ENCODE measurements at places on chromosomes 5 and 9.

- H3K4me3 ChIP-seq = no peak overlapping the region
- H3K36me3 ChIP-seq = peaks cover 83% of the 10 kb centered on the region
- no peak for DNase-seq
- no peak overlapping the region for H3K27ac ChIP-seq
These were observed 5.0 kb downstream of the ZNF189 start for GRCh38 chr9:101403516-101404285.

- H3K27ac ChIP-seq = no peak overlapping the region
- peaks cover 24% of the 10 kb centered on the region for H3K36me3 ChIP-seq
- peaks cover 65% of the 10 kb centered on the region for H3K4me1 ChIP-seq
- no peak for DNase-seq
- no peak overlapping the region for H3K4me3 ChIP-seq
- H3K27me3 ChIP-seq = no peaks in the 10 kb centered on the region
These were observed 14.6 kb downstream of the SMARCA2 start for GRCh38 chr9:2029666-2030170.

GRCh38 chr5:62314213-62314830 lies 8.3 kb downstream of the KIF2A start:
- H3K4me3 ChIP-seq = no peak overlapping the region
- DNase-seq = no peak
- H3K27me3 ChIP-seq = no peaks in the 10 kb centered on the region
- H3K4me1 ChIP-seq = peaks cover 86% of the 10 kb centered on the region

GRCh38 chr5:143932584-143932983 lies 120.6 kb downstream of the HMHB1 start:
- DNase-seq = no peak
- no peak overlapping the region for H3K4me3 ChIP-seq
- H3K4me1 ChIP-seq = no peaks in the 10 kb centered on the region
- H3K27ac ChIP-seq = no peak overlapping the region
- H3K27me3 ChIP-seq = no peaks in the 10 kb centered on the region
- peaks cover 4% of the 10 kb centered on the region for H3K36me3 ChIP-seq

GRCh38 chr5:176530393-176530982 lies 6.7 kb downstream of the RNF44 start:
- peaks cover 22% of the 10 kb centered on the region for H3K36me3 ChIP-seq
- H3K27ac ChIP-seq = peak overlapping the region; percentile 79
- no peaks in the 10 kb centered on the region for H3K27me3 ChIP-seq
- H3K4me1 ChIP-seq = peaks cover 57% of the 10 kb centered on the region

- DNase-seq = no peak
- H3K27ac ChIP-seq = no peak overlapping the region
- peaks cover 9% of the 10 kb centered on the region for H3K36me3 ChIP-seq
- no peaks in the 10 kb centered on the region for H3K27me3 ChIP-seq
- no peak overlapping the region for H3K4me3 ChIP-seq
These were observed 44.0 kb downstream of the C9orf85 start for GRCh38 chr9:71955300-71955915.

All from activated naive CD4-positive, alpha-beta T cell treated with anti-CD3 and anti-CD28 coated beads for 36 hours (primary cell).